T-cell (primary cell): ENCODE measurements at places on chromosomes 1 and 21.
A peak's percentile ranks its signal among the peaks of the same experiment; 100 is the strongest.

DNA sequence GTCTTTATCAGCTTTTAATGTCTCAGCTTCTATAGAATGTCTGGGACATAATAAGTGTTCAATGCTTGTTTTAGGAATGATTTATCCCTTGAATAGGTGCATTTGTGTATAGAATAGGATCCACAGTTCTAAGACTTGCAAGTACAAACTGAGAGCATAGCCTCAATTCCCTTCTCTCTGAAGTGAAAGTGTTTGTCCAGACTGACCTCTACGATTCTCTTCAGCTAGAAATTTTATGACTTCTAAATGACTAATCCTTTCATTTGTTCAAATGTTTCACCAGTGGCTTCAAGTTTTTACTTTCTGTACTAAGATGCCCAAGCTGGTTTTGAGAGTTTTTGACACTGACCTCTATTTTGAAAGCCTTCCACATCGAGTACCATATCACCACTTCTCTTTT, 608.2 kb upstream of the ADGRL4 start:
- no peaks in the 10 kb centered on the region for H3K36me3 ChIP-seq
- DNase-seq, result no peak
- no peak overlapping the region for H3K4me3 ChIP-seq

DNA sequence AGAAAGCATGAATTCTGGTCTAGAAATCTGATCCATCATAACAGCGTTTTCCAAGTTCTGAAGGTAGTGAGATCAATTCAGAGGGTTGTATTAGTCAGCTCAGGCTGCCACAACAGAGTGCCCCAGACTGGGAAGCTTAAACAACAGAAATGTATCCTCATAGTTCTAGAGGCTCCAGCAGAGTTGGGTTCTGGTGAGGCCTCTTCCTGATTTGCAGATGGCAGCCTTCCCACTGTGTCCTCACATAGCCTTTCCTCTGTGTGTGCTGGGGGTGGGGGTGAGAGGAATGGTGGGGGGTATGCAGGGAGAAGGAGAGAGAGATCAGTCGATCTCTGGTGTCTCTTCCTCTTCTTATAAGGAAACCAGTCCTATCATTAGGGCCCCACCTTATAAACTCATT, 15.1 kb downstream of the ZBTB8B start:
- no peaks in the 10 kb centered on the region for H3K27me3 ChIP-seq
- no peaks in the 10 kb centered on the region for H3K36me3 ChIP-seq
- H3K27ac ChIP-seq, result no peak overlapping the region
- H3K4me1 ChIP-seq, result no peaks in the 10 kb centered on the region
- no peak for DNase-seq

- peak overlapping the region; percentile 14 for H3K27ac ChIP-seq
- no peaks in the 10 kb centered on the region for H3K27me3 ChIP-seq
- H3K36me3 ChIP-seq, result peaks cover 21% of the 10 kb centered on the region
- H3K4me1 ChIP-seq, result peaks cover 25% of the 10 kb centered on the region
- no peak overlapping the region for H3K4me3 ChIP-seq
Observed at GRCh38 chr21:33332143-33332542, 7.4 kb downstream of the IFNAR1 start.

- no peak for DNase-seq
- no peaks in the 10 kb centered on the region for H3K27me3 ChIP-seq
- H3K27ac ChIP-seq, result no peak overlapping the region
- no peaks in the 10 kb centered on the region for H3K4me1 ChIP-seq
Observed at GRCh38 chr1:163528710-163529348, 207.1 kb downstream of the NUF2 start.
